Activated naive CD4-positive, alpha-beta T cell treated with anti-CD3 and anti-CD28 coated beads for 36 hours (primary cell): ENCODE measurements at places on chromosomes 5 and 9.

- DNase-seq: no peak
- no peak overlapping the region for H3K4me3 ChIP-seq
- H3K27ac ChIP-seq: no peak overlapping the region
- peaks cover 3% of the 10 kb centered on the region for H3K27me3 ChIP-seq
- H3K4me1 ChIP-seq: peaks cover 6% of the 10 kb centered on the region
Measured at GRCh38 chr5:143554187-143554717, 150.8 kb upstream of the NR3C1 start.

GRCh38 chr5:157080286-157080685 is 21.4 kb upstream of the HAVCR1 start:
- H3K4me1 ChIP-seq: peaks cover 2% of the 10 kb centered on the region
- H3K36me3 ChIP-seq: no peaks in the 10 kb centered on the region
- no peak overlapping the region for H3K4me3 ChIP-seq
- no peak overlapping the region for H3K27ac ChIP-seq
- no peaks in the 10 kb centered on the region for H3K27me3 ChIP-seq

GRCh38 chr5:76145945-76146344 is 62.8 kb downstream of the SV2C start:
- no peaks in the 10 kb centered on the region for H3K4me1 ChIP-seq
- H3K4me3 ChIP-seq: no peak overlapping the region
- peak; percentile 22 for DNase-seq
- H3K27me3 ChIP-seq: no peaks in the 10 kb centered on the region
- H3K36me3 ChIP-seq: no peaks in the 10 kb centered on the region
- H3K27ac ChIP-seq: no peak overlapping the region

DNA sequence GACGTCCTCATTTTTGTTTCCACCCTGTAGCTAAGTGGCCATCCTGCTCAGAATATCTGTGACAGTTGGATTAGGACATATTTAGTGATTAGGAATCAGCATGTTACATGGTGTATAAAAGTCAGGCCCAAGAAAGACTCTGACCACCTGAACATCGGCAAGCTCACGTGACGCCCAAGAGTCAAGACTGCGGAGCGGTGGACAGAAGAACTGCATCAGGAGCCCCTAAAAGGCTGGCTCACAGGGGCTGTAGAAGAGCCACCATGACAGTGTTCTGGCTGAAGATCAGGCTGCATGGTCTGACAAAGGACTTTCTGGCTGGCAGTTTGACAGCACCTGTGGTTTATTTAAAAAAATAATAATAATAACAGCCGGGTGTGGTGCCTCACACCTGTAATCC is 185.3 kb downstream of the AUH start:
- H3K27ac ChIP-seq: no peak overlapping the region
- no peaks in the 10 kb centered on the region for H3K27me3 ChIP-seq
- no peak overlapping the region for H3K4me3 ChIP-seq
- peak; percentile 1 for DNase-seq
- H3K36me3 ChIP-seq: peaks cover 5% of the 10 kb centered on the region

DNA sequence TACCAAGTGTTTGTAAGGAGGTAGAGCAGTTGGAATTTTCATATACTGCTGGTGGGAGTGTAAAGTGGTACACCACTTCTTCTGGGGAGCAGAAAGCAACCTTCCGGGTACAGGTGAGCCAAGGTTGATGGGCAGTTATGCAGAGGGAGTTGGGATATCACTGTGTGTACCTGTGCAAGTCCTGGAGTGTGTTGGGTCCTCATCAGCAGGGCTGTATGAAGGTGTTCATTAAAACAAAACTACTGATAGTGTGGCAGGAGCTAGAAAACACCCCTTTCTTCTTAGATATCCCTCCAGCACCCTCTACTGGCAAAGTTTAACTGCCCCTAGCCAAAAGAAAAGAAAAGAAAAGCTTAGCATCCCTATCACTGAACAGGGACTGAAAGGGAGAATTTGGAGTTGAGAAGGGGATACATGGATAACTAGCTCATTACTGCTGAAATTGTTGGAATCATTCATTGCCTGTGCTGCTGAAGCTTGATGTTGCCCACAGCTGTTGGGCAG is 10.7 kb downstream of the MARCHF6 start:
- H3K27me3 ChIP-seq: no peaks in the 10 kb centered on the region
- no peak for DNase-seq
- H3K27ac ChIP-seq: no peak overlapping the region

- no peaks in the 10 kb centered on the region for H3K36me3 ChIP-seq
- no peak overlapping the region for H3K4me3 ChIP-seq
- DNase-seq: no peak
- no peak overlapping the region for H3K27ac ChIP-seq
Measured at GRCh38 chr5:158995694-158996173, 104.0 kb downstream of the EBF1 start.

DNA sequence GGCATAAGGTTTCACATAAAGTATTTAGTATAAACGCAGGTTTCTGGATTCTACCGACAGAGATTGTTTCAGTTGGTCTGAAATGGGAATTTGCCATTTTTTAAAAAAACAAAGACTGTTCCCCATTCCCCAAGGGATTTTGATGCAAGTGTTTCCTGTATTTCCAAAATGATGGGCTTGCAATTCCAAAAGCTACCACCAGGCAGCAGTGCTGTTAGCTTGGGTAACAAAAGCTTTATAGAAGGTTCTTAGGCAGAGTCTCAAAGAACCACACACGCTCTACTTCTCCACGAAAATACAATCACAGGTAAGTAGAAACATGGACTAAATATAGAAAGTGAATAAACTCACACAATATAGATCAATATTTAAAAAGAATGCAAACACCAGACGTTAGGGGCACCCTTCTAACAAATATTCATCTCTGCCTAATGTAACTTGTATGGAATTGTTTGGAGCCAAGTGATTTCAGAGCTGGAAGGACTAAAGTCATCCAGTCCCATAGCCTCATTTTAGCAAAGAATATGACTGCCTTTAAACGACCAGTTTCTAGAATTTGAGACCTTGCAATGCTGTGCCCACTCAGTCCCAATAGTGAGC is 154.3 kb downstream of the SPOCK1 start:
- H3K4me1 ChIP-seq: no peaks in the 10 kb centered on the region
- peaks cover 3% of the 10 kb centered on the region for H3K27me3 ChIP-seq
- no peak overlapping the region for H3K27ac ChIP-seq
- H3K4me3 ChIP-seq: no peak overlapping the region
- peak; percentile 28 for DNase-seq

- no peaks in the 10 kb centered on the region for H3K4me1 ChIP-seq
- no peaks in the 10 kb centered on the region for H3K36me3 ChIP-seq
- H3K4me3 ChIP-seq: no peak overlapping the region
- H3K27ac ChIP-seq: no peak overlapping the region
Measured at GRCh38 chr5:181120761-181121160, 10.2 kb downstream of the OR2V1 start.

- H3K27me3 ChIP-seq: peaks cover 2% of the 10 kb centered on the region
- H3K36me3 ChIP-seq: no peaks in the 10 kb centered on the region
- H3K4me3 ChIP-seq: no peak overlapping the region
- H3K27ac ChIP-seq: no peak overlapping the region
- no peaks in the 10 kb centered on the region for H3K4me1 ChIP-seq
- no peak for DNase-seq
Measured at GRCh38 chr5:107813559-107813958, 142.8 kb upstream of the EFNA5 start.

GRCh38 chr5:1827025-1827885 is 26.0 kb downstream of the NDUFS6 start:
- H3K27ac ChIP-seq: no peak overlapping the region
- no peaks in the 10 kb centered on the region for H3K27me3 ChIP-seq
- H3K4me1 ChIP-seq: no peaks in the 10 kb centered on the region
- DNase-seq: no peak
- H3K36me3 ChIP-seq: peaks cover 16% of the 10 kb centered on the region

- no peak overlapping the region for H3K27ac ChIP-seq
- no peak overlapping the region for H3K4me3 ChIP-seq
- DNase-seq: no peak
- H3K4me1 ChIP-seq: no peaks in the 10 kb centered on the region
Measured at GRCh38 chr9:116087246-116087645, 66.3 kb upstream of the PAPPA start.

DNA sequence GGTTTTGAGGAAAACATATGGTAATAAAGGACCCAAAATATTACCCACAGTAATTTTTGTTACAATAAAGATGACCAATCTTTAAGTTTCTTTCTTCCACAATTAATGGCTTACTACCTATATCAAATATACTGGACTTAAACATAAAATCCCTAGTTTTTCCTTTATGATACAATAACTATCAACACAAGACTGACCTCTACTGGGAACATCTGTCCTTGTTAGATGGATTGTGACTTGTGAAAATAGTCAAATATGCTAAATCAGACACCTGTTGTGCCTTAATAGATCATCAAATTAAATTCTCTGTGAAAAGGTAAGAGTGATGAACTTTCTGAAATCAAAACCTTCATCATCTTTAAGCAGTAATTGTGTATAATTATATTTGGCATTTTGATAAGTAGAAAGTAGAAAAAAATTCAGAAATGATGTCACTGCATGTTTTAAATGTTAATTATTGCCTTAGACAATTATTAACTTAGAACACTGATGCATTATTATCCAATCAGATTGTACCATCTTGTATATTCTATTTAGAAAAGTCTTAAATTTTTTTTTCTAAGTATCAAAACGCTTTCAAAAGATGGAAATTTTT is 113.6 kb downstream of the DEPDC1B start:
- H3K4me3 ChIP-seq: no peak overlapping the region
- DNase-seq: no peak
- no peaks in the 10 kb centered on the region for H3K4me1 ChIP-seq
- H3K27ac ChIP-seq: no peak overlapping the region
- H3K36me3 ChIP-seq: peaks cover 1% of the 10 kb centered on the region

GRCh38 chr5:139774980-139775661 is 20.5 kb upstream of the PSD2 start:
- H3K36me3 ChIP-seq: no peaks in the 10 kb centered on the region
- DNase-seq: peak; percentile 84
- H3K27me3 ChIP-seq: no peaks in the 10 kb centered on the region

GRCh38 chr9:14993901-14994554 is 83.8 kb upstream of the FREM1 start:
- H3K36me3 ChIP-seq: no peaks in the 10 kb centered on the region
- DNase-seq: no peak
- peaks cover 28% of the 10 kb centered on the region for H3K4me1 ChIP-seq
- H3K27ac ChIP-seq: peak overlapping the region; percentile 74
- no peaks in the 10 kb centered on the region for H3K27me3 ChIP-seq

DNA sequence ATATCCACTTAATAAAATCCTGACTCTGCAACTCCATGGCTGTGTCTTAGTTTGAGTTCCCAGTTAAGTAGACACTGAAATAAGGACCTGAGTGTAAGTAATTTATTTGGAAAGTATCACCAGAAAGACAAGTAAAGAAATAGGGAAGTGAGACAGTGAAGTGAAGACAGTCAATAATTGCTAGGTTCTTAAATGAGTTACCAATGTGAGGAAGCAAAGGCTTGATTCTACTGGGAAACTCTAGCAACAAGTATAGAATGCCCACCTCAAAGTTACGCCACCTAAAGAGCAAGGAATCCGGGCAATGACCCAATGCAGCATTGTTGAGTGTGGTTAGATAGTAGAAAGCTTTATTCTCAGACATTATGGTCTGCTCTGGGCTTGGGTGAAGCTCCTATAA is 383.9 kb downstream of the TLR4 start:
- no peak for DNase-seq
- H3K4me1 ChIP-seq: no peaks in the 10 kb centered on the region
- no peak overlapping the region for H3K4me3 ChIP-seq
- H3K36me3 ChIP-seq: no peaks in the 10 kb centered on the region

DNA sequence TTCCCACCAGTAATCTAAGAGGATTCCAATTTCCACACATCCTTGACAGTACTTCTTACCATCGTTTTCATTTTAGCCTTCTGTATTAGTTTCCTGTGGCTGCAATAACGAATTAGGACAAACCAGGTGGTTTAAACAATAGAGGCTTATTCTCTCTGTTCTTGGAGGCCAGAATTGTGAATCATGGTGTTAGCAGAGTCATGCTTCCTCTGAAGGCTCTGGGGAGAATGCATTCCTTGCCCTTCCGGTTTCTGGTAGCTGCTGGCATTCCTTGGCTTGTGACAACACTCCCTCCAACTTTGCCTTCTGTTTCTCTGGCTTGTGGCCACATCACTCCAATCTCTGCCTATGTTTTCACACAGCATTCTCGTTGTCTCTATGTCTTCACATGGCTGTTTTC is 23.5 kb downstream of the RIGI start:
- H3K27me3 ChIP-seq: no peaks in the 10 kb centered on the region
- peaks cover 12% of the 10 kb centered on the region for H3K36me3 ChIP-seq
- no peak overlapping the region for H3K27ac ChIP-seq
- H3K4me1 ChIP-seq: peaks cover 2% of the 10 kb centered on the region
- H3K4me3 ChIP-seq: no peak overlapping the region

- no peaks in the 10 kb centered on the region for H3K4me1 ChIP-seq
- no peak overlapping the region for H3K4me3 ChIP-seq
- DNase-seq: no peak
- no peaks in the 10 kb centered on the region for H3K36me3 ChIP-seq
Measured at GRCh38 chr5:73637565-73637964, 11.6 kb downstream of the ARHGEF28 start.

DNA sequence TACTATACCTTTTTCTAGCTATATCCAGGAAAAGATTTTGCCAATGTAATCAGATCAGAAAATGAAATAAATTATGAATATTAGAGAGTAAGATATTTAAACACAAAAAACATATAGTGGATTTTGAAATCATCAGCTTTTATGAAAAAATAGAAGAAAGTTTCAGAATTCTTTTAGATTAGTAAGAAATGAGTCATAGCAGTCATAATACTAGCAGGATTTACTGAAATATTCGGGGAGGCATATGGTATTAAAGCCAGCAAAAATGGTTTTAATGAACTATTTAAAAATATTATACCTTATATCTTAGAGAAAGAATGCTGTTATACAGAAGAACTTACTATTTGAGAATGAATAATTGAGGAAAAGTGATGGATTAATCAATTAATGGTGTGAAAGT is 303.6 kb upstream of the NUDT12 start:
- no peaks in the 10 kb centered on the region for H3K36me3 ChIP-seq
- H3K27ac ChIP-seq: no peak overlapping the region
- H3K27me3 ChIP-seq: no peaks in the 10 kb centered on the region
- no peak for DNase-seq

GRCh38 chr9:107992271-107992670 is 502.7 kb upstream of the KLF4 start:
- no peak overlapping the region for H3K27ac ChIP-seq
- H3K36me3 ChIP-seq: no peaks in the 10 kb centered on the region
- peaks cover 5% of the 10 kb centered on the region for H3K27me3 ChIP-seq

DNA sequence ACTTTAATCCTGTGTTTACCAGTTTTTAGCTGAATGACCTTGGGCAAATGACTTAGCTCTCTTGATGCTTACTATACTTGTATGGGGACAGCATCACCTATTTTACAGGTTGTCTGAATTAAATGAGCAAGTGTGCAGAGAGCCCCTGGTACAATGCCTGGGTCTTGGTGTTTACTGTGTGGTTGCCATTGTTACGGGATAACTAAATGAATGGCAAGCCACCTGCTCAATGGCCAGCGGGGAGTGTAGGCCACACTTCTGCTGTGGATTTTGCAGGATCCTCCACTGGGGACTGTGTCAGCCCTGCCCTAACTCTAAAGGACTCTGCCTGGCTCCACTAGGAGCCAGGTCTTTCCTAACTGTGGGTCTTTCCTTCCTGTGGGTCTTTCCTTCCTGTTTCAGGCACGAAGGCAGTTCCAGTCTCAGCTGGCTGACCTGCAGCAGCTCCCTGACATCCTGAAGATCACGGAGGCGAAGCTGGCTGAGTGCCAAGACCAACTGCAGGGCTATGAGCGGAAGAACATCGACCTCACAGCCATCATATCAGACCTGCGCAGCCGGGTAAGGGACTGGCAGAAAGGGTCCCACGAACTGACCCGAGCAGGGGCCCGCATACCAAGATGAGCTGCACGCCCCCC is 10.3 kb upstream of the GLE1 start:
- peak; percentile 23 for DNase-seq
- H3K36me3 ChIP-seq: peaks cover 21% of the 10 kb centered on the region
- H3K4me1 ChIP-seq: peaks cover 3% of the 10 kb centered on the region
- H3K27me3 ChIP-seq: no peaks in the 10 kb centered on the region
